ENCODE measurements at places on chromosomes 5 and 9. TPM values are rescaled to one million over a fixed set of nuclear protein-coding genes. Genes with fewer than 3 reads are reported as not detected.
A peak's percentile ranks its signal among the peaks of the same experiment; 100 is the strongest.

DNA sequence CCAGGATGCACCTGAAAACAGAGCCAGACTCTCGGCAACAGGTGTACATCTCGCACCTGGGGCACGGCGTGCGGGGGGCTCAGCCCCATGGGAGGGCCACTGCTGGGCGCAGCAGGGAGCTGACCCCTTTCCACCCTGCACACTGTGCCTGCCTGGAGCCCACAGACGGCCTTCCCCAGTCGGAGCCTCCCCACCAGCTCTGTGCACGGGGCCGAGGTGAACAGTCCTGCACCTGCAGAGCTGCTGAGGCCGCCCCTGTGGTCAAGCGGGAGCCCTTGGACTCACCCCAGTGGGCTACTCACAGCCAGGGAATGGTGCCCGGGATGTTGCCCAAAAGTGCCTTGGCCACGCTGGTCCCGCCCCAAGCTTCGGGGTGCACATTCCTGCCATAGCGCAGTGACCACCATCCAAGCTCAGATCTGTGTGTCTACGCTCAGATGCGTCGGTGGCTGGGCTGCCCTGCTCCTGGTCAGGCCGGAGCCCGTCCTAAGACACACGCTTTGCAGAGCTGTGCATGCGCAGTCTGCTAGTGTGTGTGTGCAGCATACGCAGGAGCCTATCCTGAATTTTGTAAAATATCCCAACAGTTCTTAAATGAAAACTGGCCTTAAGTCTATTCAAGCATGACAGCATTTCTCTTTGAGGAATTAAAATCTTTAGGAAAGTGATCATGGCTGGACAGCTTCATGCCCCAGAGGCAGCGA is 8.4 kb upstream of the EXOC3 start:
- DNase-seq, result no peak

DNA sequence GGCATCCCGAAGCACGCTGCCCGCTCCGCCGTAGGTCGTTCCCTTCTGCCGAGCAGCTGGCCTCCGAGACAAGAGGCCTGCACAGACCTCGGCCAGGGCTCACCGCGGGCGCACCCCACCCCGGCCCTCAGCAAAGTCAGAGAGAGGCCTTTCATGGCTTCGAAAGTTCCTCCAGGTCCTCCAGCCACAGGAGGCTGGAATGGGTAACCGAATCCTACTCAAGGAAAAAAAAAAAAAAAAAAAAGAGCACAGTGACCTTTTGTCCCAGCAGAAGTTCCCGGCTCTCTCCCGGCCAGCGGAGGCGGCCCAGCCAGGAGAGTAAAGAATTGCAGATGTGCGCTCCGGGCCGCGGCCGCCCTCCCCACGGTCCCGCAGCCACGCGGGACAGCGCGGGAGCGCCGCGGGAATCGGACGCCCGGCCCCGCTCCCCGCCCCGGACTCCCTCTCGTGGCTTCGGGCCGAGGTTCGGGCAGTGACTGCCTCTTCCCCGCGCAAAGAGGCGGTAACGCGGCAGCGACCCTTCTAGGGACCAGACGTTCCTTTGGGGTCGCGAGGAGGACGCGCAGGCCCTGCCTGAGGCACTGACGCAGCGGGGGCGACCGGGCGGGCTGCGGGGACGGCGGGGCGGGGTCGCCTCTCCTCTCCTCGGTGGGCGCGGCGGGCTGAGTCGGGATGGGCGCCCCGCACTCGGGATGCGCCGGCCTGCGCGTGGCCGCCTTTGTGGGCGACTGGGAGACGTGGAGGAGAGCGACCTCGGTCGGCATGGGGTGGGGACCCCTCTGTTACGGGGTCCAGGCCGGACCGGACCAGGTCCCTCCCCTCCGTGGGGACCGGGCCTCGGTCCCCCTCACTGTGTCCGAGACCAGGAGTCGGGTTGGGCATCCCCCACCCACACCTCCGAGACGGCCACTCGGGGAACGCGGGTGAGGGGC is 754 bp downstream of the GFPT2 start:
- DNase-seq, result peak; percentile 35

DNA sequence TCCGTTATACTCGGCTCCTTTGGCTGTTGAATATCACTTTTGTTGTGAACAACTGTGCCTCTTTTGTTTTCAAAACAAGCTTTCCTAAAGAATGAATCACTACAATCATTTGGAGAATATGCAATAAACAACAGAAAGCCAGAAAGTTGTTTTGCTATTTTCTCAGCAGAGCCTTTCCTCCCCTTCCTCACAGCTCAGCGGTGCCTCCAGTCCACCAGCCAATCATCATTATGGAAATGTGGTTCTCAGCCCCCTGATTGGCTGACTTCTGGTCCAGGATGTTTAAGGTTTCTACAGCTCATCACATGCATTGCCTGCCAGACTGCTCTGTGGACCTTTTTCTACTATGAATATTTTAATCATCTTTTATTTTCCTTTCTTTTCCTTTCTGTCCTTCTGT is 9.1 kb upstream of the ZNF608 start:
- peak; percentile 47 for DNase-seq

- peak; percentile 3 for DNase-seq
Observed at GRCh38 chr5:37940931-37941623, 101.2 kb upstream of the GDNF start.

DNA sequence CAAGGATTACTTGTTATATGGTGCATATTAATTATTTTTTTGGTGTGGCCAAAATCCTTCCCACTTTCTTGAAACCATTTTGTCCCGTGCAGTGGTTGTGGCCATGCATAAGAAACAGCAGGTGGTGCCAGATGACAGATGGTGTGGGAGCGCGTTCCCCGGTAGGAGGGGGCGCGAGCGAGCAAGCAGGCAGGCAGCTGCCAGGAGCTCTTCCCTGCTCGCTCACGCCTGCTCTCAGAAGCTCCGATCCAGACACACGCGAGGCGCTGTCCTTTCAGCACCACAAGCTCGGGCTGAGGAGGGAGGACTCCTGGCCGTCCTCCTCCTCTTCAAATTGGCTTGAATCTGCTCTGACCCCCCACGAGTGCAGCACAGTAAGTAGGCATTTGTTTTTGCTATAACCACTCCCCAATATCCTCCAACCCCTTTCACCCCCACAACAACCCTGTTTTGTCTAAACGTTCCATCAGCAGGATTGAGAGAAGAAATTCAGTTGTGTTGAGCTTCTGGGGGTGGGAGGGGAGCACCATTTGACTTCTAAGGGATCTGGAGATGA is at the start of gene NSG2:
TSS of gene NSG2 (plus strand) at position 237 of the 556 bp plus-strand sequence. CDS start 1,050 bp downstream, outside the sequence.
- peak; percentile 92 for DNase-seq

- DNase-seq, result no peak
Observed at GRCh38 chr9:109403766-109404320, 83.0 kb upstream of the EPB41L4B start.

- DNase-seq, result no peak
Observed at GRCh38 chr5:114636271-114636670, 274.4 kb downstream of the KCNN2 start.

GRCh38 chr9:27633764-27634163 is 60.5 kb upstream of the C9orf72 start:
- DNase-seq, result no peak

DNA sequence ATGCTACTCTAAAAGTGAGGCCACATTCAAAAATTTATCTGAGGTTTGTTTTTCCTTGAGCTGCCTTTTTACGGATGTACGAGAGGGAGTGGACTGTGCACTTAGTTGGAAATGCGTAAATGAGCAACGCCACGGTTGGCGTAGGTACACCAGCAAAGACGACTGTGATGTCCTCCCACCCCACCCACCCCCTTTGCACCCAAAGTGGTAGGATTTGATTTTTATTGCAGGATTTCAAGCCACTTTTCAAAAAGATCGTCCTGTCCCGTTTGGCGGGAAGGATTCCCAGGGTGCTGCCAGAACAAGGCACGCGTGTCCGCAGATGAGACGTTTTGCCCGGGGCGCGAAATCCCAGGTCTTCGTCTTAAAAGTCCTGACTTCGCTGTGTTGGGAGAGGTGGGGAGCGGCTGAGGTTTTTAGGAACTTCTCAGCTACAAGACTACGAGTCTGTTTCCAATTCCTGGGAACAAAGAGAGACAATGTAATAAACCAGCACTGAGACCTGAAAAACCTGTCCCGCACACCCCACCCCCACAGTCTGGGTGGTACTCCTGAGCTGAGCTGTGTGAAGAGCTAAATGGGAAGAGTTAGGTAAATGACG is 1.0 kb upstream of the TLE1 start:
- peak; percentile 70 for DNase-seq

DNA sequence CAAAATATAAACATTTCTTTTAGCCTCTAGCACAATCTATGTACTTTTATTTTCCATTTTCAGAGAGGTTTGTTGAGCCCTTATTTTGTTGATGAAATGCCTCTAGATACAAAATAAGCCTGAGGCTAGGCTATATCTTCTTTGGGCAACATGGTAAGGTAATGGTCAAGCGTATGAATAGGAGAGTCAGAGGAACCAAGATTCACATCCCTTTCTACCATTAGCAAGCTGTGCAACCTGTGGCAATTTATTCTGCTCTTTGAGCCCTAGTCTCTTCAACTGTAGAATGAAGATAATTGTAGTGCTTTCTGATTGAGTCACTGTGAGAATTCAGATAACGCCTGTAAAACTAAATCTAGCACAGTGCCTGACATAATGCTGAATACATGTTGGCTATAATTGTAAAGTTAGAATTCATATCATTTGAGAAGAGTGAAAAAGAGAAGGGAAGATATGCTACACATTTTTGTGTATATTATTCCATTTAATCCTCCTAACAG is 412.5 kb downstream of the CCDC171 start:
- DNase-seq, result no peak

DNA sequence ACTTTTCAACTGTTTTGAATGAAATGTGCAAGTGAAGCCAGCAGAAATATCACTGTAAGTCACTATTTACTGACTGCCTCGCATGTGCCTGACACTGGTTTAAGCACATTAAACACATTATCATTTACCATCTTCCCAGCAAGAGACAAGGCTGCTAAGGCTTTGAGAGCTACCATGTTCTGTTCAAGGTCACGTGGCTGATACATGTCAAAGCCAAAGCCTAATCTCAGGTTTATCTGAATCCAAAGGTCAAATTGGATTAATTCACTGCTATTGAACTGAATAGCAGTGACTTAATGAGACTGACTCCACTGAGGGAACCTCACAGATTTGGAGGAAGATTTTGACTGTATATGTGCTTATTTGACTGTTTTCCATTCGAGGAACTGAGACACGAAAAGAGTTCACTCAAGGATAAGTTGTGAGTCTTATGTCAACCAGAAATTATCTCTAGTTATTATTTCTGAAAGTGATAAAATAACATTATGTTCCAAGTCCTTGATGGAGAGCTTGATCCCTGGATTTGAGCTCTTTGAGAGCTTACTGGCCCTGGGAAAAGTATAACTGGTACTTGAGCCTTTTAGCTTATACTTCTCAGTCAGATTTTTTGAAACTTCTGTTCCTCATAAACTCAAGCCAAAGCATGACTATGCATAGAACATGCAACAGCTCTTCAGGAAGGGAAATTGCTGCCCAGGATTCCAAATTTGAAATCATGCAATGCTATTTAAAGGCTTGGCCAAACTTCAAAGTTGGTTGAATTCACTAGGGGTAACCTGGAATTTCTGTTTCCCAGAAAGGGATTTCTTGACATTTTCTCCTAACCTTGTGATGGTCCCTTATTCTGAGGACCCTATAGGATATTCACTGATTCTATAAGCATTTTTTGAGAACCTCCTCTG is 23.4 kb upstream of the ARHGAP26 start:
- DNase-seq, result no peak

The MYMK gene
- not detected for total RNA-seq

The HACD4 gene
- not detected for total RNA-seq

The SH3RF2 gene
- 49.4 TPM for total RNA-seq

The GABRA1 gene
- not detected for total RNA-seq

The MYORG gene
- 37.3 TPM for total RNA-seq

The ACTBL2 gene
- not detected for total RNA-seq

The PCDHB14 gene
- total RNA-seq, result 0.44 TPM
